Mesothelial cell of epicardium (in vitro differentiated cells): ENCODE measurements at places on chromosomes 4 and X. TPM values are rescaled to one million over a fixed set of nuclear protein-coding genes. Genes with fewer than 3 reads are reported as not detected.

DNA sequence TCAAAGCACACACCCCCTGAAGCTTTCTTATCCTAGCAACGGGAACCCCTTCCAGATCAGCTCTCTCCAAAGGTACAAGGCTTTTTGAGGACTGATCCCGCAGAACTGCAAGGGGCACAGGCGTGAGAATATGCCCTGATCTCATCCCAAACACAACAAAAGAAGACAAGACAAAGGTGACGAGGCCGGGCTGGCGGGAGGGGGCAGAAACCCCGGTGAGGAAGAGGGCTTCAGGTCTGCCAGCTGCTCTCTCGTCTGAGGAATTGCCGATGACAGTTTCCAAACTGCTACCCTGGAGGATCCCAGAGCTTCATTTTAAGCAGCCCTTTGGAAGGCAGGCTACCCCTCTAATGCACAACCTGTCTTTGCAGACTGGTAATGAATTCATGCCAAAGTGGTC is 3.4 kb downstream of the HCFC1 start:
- no peak for DNase-seq

- no peak for DNase-seq
These were observed 10.7 kb upstream of the PDHA1 start for GRCh38 chrX:19332983-19333382.

FAM9C gene
- 0.34 to 0.44 TPM (median 0.38 TPM) in 3 replicates for total RNA-seq

ADRA2C gene
- 1.8 to 2.1 TPM (median 1.9 TPM) in 3 replicates for total RNA-seq

FAM184B gene
- 0.04 TPM in 2 of 3 replicates, not detected in the other for total RNA-seq
